HS-5 (cell line): ENCODE measurements at places on chromosomes 1 and 21.
A peak's percentile ranks its signal among the peaks of the same experiment; 100 is the strongest.

DNA sequence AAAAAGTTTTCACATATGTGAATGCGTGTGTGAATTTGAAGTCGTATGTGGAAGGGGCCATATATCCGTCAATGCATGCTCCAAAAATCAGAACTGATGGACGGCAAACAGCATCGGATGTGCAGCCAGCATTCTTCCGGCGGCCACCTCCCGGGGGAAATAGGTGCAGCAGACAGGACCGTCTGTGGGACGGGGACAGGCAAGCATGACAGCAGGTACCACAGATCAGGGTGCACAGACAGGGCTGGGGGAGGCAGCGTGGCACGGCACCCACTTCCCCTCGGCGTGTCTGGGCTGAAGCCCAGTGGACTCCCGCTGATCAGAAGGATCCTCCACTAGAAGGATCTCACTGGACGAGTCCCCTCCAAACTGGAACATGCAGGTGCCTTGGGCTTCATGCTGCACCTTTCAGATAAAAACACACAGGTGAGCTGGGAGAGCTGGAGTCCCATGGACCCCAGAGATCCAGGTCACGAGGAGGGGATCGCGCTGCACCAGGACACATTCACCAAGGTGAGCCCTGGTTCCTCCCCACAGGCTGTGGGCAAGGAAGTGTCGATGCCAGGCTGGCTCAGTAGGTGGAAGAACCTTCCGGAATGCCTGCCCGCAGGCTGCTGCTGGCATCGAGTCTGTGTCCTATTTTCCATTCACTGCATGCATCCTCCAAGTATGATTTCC is 25.3 kb downstream of the PDE9A start:
- DNase-seq, result no peak

GRCh38 chr1:153818876-153819275 is 43.7 kb downstream of the SLC27A3 start:
- no peak for DNase-seq

- no peak for DNase-seq
Measured at GRCh38 chr1:170731566-170732251, 67.8 kb downstream of the PRRX1 start.

- no peak for DNase-seq
Measured at GRCh38 chr1:222928212-222928611, 113.4 kb downstream of the DISP1 start.

DNA sequence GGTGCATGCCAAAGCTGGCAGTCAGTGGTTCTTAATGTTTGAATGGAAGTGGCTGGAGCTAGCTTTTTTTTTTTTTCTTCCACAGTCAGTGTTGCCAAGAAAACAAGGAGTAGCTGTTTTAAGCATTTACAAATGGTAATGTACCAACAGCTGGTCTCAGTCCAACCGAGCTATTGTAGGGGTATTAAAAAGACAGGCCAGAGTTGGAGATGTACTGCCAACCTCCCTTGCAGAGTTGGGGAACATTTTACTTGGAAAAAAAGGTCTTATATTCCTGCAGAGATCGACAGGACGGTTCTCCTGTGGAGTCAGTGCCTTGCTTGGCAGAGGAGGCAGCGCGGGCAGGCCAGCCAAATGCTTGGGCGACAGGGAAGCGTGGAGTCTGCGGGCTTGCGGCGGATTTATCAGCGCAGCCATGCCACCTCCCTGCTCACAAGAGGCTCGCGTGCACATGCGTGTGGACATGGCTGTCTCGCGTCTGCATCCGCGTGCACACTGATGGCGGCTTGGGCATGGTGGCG is 338.1 kb downstream of the RPS6KC1 start:
- no peak for DNase-seq

DNA sequence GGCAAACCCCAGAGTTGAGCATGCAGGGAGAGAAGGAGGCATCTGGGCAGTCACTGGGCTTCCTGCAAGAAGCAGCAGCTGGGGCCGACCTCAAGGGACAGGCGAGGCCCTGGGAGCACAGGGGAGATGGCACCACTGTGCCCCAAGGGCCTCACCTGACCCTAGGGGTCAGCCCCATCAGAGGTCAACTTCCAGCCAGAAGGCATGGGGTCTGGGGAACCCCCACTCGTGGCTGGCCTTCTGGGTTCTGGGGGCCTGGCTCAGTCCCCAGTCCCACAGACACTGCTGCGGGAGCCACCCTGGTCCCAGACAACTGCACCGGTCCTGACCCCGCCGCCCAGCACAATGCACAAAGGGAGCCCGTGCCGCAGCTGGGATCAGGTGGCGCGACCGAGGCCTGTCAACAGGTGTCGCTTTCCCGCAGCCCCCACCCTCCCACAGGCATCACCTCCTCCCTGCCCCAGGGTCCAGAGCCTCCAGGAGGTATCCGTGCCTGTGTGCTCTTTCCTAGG is 6.2 kb downstream of the WNT9A start:
- DNase-seq, result no peak

DNA sequence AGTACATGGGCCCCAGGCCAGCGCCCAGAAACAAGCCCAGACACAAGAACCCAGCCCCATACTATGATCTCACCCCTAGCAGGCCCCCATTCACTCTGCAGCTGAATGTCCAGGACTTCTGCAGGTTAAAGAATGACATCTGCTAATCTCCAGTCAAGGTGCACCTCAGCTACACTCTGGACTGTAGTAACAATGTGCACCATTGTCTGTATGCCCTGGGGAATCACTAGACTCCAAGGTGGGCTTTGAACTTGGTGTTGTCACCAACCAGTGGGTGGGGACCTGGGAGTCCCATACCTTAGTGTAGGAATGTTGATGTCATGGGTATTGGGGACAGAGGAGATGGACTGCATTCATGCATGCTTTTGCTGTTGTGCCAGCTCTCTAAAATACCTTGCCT is 10.3 kb downstream of the KCNE1 start:
- DNase-seq, result no peak

DNA sequence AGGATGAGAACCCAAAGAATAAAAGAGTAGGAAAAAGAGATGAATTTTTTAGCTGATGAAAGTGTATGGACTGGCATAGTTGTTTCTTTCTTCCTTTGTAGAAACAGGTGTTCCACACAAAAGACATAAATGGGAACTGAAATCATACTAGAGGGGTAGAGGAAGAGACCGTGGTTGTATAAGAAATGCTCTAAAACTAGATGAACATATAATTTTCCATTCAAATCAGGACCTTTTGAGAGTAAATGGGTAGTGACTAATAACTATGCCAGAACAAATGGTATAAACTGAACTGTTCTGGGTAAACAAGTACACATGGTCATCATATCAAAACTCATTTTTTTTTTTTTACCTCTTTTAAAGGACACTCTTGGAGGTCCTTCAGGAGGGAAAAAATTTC is 344.2 kb downstream of the VAV3 start:
- DNase-seq, result no peak

DNA sequence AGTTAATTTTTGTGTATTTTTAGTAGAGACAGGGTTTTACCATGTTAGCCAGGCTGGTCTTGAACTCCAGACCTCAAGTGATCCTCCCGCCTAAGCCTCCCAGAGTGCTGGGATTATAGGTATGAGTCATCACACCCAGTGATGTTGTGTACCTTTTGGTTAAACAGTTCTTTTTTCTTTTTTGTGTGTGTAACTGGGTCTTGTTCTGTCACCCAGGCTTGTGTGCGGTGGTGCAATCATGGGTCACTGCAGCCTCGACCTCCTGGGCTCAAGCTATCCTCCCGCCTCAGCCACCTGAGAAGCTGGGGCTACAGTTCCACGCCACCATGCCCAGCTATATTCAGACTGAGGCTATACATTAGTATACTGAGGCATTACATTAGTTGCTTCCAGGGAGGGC is 37.8 kb downstream of the GABPB2 start:
- no peak for DNase-seq

GRCh38 chr1:14103878-14104430 is 404.0 kb downstream of the PRDM2 start:
- no peak for DNase-seq

GRCh38 chr21:37849506-37850102 is 66.7 kb downstream of the KCNJ6 start:
- DNase-seq, result peak; percentile 89

GRCh38 chr1:242240691-242241090 is 241.8 kb upstream of the MAP1LC3C start:
- DNase-seq, result no peak

- no peak for DNase-seq
Measured at GRCh38 chr1:170803711-170804110, 131.6 kb upstream of the MROH9 start.

DNA sequence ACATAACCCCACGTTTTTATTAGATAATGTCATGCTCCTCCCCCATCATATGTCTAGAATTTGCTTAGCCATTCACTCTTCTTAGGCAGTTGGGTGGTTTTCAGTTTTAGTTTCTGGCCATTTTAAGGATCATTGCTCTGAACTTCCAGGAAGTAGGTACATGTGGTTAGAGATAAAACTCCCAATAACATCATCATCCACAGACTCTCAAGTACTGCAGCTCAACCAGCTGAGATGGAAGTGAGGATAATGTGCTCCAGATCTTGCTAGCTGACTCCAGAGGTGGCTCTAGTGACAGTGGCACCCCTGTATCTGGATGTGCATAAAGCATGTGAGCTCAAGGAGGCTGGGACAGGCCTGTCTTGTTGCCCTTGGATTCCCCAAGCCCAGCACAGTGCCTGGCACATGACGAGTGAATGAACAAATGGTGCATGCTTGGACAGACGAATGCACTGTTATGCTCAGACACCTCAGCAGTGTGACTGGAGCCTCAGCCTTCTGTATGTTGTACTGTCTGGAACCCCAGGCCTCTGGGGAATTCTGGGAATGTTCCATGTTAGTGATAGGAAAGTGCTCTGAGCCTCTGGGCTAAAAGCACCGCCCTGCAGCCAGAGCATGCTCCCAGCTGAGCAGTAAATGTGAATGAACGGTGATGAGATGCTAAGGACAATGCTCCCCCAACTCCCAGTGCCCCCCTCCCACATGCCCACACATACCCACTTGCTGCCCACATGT is 16.4 kb upstream of the KCNN3 start:
- no peak for DNase-seq

DNA sequence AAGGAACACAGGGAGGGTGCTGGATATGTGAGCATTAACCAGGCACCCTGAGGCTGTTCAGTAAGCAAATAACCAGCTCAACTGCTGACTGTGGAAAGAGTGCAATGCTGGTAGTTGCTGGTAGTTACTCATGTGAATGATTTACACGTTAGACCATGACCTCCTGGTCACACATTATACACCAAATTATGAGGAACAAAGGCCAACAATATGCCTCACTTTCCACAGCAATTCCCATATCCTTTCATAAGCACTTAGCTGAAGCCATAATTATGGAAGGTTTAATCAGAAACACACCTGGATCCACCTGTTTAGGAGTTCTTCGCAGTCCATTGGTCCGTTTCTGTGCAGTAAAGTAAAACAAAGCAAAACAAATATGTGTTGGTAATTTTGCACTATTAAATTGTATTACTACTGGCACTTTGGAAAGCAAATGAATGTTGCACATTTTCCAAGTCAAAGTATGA is 281.8 kb downstream of the VAV3 start:
- no peak for DNase-seq

DNA sequence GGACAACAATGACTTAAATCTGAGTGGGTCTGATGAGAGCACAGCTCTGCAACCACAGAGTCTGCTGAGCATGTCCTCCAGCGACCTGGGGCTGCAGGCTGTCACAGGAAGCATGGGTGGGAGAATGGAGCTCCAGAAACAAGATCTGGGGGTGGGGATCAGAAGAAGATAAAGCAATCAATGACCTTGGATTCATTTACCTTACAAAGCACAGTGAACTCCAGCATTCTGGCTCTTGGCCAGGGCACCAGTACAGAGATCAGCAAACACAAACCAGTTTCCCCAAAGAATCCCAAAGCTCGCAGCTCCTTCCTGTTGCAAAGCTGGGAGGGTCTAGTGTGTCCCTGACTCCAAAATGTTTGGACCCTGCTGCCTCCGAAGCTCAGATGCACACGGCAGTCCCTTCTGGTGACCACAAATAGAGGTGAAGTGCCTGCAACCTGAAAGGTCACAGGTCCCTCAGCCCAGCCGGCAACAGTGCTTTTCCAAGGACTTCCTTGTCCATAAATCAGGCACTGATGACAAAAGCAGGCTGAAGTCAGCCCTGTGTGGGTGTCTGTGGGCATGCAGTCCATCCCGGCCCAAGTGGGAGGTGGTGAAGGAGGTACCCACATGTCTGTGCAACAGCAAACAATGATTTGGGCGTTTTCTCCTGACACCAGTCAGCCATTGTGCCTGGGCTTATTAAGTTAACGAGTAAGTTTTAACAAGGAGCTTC is 76.1 kb downstream of the SH3BGR start:
- DNase-seq, result no peak

- no peak for DNase-seq
Measured at GRCh38 chr1:90339811-90340210, 344.9 kb downstream of the ZNF326 start.

DNA sequence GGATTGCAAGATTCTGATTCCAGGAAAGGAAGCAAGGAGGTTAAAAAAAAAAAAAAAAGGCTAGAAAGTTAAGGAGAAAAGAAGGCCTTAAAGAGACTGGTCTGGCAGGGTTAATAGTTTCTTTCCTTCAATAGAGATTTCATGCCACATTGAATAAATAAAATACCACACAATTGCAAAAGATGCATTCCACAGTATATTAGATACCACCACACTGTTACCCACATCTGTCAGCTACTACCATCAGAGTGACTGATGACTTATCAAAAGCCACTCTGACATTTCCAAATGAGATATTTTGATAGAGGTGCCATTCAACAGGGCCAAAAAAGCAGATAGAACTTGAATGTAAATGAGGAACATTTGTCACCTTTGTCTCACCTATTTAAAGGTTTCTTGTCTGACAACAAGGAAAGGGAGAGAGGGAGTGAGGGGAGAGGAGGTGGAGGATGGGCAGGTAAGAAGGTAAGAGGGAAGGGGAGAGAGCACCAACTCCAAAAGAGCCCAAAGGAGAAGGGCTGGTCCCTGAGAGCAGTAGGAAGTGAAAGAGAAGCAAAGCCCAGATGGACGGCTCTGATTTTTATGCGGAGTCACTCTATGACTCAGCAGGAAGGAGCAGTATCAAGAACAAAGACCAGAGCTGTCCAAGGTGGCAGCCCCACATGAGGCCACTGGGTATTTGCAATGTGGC is 38.3 kb downstream of the LRRN2 start:
- DNase-seq, result peak; percentile 35

GRCh38 chr1:157968508-157968907 is 24.9 kb upstream of the KIRREL1 start:
- DNase-seq, result peak; percentile 78

DNA sequence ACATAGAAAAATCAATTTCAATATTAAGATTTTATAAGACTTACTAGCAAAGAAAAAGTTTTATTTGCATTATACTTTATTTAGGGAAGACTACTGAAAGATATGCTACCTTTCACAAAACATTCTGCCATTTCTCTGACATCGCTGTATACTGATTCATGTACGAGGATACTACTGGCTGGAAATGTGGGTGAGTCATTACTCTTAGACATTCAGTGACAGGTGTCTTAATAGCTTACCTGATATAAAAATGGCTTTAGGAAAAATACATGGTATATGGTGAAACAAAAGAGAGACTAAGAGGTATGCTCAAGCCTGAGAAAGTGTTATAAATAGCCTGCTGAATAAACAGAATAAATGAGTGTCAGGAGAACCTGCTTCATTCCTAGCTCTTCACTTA is 73.0 kb upstream of the EXO1 start:
- DNase-seq, result no peak
